ENCODE measurements at places on chromosomes 1 and 21.

DNA sequence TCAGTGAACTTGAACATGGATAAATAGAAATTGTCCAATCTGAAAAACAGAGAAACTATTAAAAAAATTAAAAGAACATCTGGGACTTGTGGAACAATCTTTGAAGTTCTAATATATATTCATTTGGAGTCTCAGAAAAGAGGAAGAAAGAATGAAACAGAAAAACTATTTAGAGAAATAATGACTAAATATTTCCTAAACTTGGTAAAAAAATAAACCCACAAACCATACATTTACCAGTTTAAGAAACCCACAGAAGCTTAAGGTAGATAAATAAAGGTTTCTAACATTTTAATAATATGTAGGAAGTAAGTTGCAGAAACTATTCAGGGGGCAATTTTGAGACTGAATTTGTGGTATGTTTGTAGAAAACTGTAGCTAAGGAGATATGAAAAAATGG is 437.8 kb downstream of the PTBP2 start:
- no peak for DNase-seq

DNA sequence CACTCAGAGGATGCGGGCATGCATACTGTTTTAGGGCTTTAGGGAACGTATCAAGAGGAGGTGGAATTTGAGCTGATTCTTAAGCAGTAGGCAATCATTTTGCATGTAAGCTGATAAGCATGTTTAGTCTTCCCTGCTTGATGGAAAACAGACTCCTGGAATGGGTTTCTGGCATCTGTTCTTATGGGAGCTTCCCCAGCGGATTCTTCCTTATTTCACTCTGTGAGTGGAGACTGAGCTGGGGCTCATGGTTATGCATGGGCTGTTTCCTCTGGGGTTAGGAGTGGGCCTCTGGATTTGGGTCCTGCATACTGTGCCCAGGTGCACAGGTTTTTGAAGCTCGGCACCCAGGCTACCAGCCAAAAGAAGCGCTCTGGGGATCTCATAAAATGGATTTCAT is 93.4 kb downstream of the DIRAS3 start:
- DNase-seq = no peak

GRCh38 chr1:60916199-60916598 is 166.2 kb upstream of the NFIA start:
- no peak for DNase-seq

DNA sequence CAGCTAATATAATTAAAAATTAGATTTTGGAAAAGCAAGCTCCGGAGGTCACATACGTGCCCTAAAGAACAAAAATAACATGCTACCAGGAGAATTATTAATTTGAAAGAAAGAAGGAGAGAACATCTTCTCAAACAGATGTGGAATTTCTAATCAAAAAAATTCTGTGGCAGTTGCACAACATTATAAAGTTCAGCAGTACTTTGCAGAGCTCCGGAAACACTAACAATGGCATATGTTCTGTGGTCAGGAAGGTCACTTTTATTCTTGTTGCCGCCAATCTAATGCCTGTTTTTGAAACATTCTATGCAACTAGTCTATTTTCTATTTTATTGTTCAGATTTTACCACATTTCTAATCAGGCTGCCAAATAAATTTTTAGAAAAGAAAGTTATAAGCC is 186.8 kb downstream of the SMYD3 start:
- no peak for DNase-seq

DNA sequence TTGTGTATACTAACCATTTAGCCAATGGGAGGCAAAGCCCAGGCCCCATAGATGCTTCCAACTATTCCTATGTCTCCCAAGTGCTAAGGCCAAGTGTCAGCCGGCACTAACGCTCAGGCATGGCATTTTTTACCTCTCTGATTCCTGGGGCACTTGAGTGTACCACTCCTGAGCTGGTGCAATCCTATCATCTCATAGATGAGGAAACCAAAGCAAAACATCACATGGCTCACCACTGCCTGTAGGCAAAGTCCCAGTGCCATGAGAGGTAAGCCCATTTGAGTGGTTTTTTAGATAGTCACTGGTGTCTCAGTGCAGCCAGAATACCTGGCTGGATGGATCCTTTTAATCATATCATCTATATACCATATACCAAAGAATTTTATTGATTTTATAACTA is 8.0 kb upstream of the CCN1 start:
- DNase-seq = no peak

- DNase-seq = no peak
Measured at GRCh38 chr1:111483876-111484275, 10.1 kb downstream of the C1orf162 start.

DNA sequence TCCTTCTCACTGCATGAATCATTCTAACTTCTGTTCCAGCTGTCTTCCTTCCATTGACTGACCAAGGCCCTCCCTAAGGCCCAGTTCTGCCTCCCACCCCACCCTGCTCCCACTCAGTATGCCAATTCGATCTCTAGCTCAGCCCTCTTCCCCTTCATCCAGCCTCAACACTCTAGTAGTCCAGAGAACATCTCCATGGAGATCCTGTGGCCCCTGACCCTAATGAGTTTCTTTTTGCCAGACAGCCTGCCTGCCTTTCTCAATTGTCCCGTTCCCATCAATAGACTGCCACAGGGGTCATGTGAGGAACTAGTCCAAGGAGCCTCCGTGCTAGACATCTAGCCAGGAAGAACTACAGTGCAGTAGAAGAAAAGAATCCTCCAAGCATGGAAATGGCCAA is 26.4 kb downstream of the RRAGC start:
- no peak for DNase-seq

- no peak for DNase-seq
Measured at GRCh38 chr21:16002874-16003466, 273.2 kb downstream of the USP25 start.

DNA sequence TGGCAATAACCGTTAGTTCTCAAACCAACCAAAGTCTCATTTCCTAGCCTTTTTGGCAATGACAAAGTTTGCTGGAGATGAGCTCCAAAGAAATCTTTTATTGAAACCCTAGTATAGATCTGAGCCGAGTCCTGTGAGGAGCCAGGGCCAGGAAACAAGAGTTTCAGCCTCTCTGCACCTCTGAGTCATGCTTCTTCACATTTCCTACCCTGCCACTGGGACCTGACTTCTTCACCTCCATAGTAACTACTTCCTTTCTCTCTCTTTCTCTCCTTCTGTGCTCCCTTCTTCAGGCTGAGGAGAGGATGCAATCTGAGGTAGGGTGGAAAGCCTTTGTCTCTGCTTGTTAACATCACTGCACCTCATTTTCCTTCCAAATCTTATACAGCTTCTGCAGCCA is 38.7 kb upstream of the IPO9 start:
- no peak for DNase-seq

DNA sequence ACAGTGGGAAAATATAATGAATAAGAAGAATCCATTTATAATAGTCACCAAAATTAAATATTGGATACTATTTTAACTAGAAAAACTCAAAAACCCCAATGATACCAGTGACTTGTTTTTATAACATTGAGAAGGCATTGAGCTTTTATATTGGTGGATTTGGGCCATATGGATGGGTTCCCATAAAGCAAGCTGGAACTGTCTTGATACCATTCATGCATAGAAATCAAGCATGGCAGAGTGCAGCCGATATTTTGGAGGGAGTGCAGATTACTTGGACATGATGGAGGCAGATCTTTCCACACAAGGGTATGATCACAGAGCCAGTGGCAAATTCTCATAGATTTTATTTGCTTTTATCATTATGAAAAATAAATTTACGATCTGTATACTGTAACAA is 3.8 kb upstream of the RWDD3 start:
- DNase-seq = no peak

- DNase-seq = no peak
Measured at GRCh38 chr1:52913537-52913936, 8.0 kb downstream of the ECHDC2 start.

- no peak for DNase-seq
Measured at GRCh38 chr1:155125511-155125945, 2.1 kb upstream of the EFNA1 start.

DNA sequence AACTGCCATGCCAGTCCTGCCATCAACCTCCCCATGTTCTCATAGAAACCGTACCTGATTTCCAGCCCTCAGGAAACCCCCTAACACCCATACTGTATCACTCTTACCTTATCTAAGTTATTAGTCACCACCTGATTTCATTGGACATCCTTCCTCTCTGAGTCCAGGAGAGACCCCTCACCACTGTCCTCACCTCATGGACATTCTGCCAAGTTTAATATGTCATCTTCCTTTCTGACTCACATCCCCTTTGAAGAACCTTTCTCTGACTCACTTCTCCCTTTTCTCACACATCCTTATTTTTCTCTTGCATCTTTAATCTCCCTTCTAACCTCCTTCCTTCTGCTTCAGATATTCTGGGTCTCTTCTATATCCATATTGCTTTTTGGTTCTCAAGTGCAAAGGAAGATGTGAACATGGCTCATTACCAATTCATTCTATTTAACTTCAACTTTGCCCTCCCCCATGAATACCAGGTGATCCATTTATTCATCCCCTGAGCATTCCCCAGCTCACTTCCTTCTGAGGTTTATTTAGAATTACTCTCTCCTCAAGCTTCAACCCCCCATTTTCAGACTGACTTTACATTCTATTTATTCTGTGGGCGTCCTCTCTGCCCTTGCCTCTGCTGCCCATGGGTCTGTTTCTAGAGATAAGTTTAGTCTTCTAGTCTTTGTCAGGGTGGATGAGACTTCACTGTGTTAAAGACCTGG is 206.8 kb upstream of the ESRRG start:
- DNase-seq = no peak

DNA sequence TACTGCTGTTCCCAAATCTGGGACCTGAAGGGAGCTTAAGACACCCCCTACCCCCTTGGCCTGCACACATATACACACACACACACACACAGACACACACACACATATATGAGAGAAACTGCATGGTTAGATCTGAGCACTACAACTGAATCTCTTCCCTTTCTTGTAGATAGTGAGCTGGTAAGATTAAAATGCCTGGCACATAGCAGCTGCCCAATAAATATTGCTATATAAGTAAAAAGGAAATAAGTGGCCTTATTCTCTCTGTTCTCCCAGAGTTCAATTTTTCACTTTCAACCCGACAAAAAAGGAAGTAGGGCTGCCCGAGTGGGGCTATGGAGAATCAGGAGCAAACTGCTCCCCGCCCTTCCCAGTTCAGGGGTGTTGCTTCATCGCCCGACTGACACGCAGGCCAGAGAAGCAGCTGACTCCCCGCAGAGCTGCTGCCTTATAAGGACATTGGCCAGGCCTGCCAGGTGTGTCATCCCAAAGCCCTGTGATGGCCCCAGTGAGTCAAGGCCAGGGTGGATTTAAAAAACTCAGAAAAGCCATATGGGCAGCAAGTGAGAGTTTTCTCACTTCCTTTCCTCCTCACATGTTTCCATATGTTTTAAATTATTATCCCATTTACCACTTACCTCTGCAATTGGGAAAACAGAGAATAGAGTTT is 106.5 kb upstream of the SLC44A3 start:
- peak; percentile 13 for DNase-seq

DNA sequence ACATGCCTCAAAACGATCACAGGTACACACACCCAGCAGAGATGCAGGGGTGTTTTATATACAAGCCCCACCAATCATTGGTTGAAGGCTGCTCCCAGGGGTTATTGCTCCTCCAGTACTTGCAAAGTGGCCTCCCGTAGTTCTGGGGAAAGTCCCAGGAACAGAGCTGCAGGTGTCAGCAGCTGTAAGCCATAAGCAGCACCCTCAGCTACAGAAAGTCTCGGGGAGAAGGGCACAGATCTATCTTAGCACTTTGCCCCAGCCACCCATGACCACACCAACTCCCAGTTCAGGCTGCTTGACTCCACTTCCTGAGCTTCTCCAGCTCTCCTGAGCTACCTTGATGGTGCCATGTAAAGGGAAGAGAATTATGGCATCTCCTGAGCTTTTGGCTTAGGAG is 222.7 kb upstream of the GJB5 start:
- no peak for DNase-seq

DNA sequence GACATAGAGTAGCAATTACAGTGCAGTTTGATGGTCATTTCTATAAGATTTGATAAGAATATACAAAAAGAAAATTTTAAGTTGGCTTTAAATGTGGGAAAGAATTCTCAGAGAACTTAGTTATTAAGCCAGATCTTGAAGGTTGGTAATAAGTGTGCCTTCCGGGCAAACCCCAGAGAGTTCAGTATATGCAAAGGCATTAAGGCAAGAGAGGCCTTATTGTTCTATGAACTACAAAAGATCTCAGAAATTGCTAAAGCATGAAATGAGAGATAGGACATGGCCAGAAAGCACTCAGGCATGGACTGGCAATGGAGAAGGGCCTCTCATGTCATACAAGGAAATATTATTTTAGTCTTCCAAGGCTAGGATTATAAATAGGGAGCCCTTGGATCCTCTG is 390.2 kb upstream of the C1orf87 start:
- no peak for DNase-seq

DNA sequence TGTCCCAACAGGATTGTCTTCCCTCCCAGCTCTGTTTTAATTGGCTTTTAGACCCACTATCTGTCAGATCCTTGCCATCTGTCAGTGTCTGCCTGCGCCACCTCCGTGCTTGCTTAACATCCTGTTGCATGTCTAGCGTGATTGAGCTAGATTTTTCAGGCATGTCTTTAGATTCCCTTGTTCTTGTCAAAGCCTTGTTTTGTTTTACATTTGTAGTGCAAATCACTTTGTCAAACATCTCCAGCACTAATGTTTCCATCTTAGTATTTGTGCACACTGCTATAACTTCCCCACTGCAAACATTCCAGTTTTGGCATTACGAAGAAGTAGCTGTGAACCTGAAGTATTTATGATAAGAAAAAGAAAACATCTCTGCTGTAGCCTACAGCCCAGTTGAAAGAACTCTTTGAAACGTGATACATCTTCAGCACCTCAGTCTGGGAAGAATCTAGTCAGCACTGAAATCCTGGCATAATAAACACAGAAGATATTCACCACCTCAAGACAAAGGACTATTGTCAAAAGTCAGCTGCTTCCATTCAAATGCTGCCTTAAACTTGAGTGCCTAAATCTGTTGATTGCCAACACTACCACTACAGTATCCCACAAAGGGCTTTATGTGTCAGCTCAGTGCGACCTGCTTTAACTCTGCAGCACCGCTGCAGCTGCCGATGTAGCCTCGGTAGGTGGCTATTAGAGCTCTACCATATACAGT is 105.0 kb downstream of the FNBP1L start:
- DNase-seq = no peak

- no peak for DNase-seq
Measured at GRCh38 chr1:213685992-213686582, 301.7 kb upstream of the PROX1 start.

DNA sequence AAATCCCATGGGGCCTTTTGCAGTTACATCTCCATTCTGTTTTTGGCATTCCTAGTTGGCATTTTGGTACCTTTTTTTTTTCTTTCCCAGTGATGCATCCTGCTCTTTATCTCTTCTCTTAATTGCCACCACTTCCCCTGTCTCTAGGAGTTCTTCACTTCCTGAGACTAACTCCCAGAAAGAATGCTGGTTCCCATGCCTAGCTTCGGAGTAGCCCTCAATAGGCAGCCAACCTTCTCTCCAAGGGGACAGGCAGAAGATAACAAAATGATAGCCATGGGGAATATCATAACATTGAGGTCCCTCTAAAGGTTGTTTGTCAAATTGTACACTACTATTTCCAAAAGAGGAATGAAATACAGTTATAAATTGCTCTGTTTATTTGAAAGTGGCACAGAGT is 150.6 kb upstream of the UBE2U start:
- no peak for DNase-seq

- DNase-seq = no peak
Measured at GRCh38 chr1:22861764-22862440, 110.8 kb downstream of the LACTBL1 start.

GRCh38 chr1:94980582-94981574 is 54.0 kb upstream of the CNN3 start:
- no peak for DNase-seq

- DNase-seq = no peak
Measured at GRCh38 chr1:231049121-231049979, 9.3 kb upstream of the FAM89A start.
